Activated CD8-positive, alpha-beta memory T cell treated with anti-CD3 and anti-CD28 coated beads for 24 hours (primary cell): ENCODE measurements at places on chromosomes 3 and 15.

GRCh38 chr3:66012711-66013110 is 26.0 kb downstream of the MAGI1 start:
- no peak for DNase-seq

DNA sequence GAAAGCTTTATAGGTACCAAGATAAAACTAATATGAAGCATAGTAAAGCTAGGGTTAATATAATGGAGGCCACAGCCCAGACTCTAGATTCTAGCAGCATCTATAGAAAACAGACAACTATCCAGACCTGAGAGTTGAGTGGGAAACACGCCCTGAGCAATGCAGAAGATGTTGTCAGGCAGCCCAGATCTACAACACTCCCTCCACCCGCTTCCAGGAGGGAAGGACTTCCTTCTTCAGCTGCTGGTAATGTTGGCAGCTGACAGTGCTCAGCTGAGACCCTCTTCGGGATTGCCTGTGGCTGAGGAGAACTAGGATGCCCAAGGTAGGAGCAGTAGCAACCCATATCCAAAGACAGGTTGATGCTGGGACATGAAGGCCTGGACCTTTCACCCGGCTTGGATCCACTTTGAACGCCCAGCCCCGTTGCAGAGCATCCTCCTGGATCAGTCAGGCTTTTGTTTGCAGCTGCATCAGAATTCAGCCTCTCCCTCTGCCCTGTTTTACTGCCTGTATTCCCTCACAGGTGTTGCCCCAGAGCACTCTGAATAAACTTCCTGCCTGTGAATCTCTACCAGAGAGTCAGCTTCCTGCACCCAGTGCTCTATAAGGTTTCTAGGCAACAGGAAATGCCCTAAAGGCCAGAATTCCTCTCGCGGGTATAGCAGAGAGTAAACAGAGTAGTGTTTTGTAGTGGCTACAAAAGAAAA is 174.7 kb upstream of the IL12A start:
- no peak for DNase-seq

- no peak for DNase-seq
Observed at GRCh38 chr3:73314151-73314951, 252.9 kb downstream of the EBLN2 start.

DNA sequence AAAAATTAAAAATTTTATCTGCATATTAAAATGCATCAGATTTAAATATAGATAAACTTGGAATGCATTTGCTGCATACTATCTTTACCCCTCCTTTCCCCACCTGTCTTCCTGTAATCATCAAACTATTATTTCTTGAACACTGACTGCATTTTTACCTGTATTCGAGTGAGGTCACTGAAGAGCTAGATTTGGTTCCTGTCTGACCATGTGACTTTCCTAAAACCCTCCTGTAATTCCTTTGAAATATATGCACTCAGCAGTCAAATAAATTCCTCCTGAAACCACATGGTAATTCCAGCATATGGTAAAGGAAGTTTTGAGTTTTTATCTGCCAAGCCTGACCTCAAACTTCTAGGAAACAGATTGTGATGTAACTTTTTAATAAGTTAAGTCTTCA is 445.6 kb upstream of the FRG2C start:
- no peak for DNase-seq

DNA sequence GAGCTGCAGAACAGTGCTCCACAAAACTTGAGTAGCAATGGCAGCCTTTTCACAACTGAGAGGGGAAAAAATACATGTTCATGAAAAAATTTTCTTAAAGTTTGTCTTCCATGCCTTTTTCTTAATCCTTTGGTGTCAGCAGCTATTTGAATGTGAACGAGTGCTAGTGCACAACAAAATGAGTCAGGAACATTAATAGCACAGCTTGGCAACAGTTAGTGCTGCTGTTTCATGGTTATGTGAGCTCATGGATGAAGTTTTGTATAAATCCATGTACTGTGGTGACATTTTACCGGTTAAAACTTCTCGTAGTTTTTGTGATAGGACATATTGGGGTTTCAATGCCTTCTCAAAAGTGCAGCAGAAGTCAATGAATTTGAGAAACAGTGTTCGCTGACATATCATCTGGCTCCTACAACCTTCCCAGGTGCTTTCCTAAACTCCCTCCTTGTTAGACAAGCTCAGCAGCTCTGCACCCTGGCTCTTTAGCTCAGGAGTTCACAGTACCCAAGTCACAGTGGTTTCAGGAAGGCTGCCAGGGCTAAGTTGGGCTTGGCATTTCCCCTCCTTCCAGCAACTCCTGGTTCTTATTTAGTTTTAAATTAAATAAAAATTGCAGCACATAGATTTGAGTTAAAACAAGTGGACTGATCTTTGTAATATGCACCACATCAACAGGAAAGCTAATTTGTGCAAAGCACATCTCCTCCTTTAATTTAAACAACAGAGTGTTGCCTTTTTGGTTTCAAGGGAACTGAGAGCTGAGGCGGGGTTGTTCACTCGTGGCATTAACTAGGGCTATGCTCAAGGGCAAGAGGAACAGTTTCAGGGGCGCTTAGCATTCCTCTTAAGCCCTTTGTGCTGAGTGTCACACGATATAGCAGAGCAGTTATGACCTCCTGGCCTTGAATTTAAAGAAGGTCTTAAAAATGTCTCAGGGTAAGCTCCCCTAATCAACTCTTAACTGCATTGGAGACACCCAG is 362.8 kb downstream of the CHST2 start:
- no peak for DNase-seq

DNA sequence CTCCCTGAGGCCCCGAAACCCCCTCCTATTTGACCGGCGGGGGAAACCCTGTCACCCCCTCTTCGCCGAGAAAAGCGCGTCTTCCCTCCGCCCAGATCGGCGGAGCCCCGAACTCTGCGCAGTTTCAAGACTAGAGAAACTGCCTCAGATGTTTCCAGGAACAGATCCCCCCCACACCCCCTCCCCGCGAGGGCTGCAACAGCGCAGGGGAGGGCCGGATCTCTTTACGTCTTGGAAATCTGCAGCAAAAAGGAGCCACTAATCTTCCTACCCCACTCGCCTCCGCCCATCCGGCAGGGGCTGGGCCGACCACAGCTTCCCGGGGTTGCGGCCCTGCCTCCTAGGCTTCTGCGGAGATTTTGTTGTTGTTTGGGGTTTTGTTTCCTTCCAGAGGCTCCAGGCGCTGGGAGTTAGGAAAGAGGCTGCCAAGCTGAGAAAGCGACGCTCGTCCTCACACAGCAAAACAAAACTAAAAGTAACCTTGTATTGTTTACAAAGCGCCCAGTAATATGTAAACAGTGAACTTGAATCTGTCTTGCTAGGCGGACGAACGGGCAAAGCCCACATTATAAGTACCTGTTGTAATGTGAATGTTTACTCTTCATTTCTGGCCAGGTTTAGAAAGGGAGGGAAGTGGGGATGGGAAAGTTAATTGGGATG is 2.2 kb downstream of the FOXB1 start:
- DNase-seq = peak; percentile 78

DNA sequence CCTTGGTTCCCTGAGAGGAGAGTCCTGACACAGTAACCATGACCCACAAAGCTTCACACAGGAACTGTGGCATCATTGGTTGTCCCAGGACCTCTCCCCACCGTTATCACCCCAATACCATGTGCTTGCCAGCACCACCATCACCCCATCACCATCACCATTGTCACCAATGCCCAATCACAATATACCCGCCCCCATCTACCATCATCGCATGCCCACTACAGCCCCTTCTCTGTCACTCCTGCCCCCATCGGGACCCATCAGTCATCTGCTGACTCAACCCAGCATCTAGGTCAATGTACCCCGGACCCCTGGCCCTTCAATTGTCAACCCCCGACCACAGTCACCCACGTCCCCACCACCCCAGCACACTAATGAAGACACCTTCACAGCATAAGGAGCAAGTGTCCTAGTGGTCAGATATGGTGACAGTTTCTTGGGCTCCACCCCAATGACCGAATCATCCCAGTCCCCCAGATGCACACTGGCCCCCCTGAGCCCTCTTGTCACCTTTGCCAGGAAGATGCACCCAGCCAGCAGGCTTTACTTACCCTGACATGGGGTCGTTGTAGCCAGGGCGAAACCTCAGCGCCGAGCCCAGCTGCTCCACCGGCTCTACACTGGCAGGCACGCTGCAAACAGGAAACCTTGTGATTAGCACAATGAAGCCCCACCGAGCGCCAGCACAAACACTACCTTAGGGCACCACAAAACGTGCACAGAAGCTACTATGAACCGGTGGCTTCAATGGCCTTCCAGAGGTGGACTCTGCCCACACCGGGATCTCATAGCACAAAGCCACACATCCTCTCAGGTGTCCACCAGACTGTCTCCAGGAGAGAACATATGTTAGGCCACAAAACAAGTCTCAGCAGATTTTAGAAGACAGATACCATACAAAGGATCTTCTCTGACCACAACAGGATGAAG is 25.1 kb downstream of the SHISA5 start:
- DNase-seq = peak; percentile 82

DNA sequence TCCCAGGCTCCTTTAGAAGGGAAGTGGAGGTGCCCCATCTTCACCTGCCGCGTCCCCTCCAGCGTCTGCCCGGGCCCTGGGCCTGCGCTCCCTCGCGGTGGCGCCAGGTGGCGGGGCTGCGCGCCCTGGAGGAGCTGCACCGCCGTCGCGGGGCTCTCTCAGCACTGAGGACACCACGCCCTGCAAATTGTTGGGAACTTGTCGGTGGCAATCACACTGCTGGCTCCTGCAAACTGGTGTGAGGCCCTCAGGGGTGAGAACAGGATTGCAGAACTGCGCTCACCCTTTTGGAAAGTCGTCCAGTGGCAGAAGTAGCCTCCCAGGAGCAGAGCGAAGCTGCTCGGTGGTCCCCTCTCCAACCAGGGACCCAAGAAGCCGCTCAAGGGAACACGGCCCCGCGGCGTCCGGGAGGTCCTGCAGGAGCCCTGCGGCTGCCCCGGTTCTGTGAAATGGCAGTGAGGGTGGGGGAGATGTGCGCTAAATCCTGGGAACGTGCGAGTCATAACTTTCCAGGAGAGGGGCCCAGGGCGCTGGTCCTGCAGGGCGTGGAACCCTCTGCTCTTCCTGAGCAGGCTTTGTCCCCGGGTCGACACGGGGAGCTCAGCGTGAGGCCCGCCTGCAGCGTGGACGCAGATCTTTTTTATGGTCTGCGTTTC is 995 bp upstream of the LRRK1 start:
- DNase-seq = peak; percentile 88

DNA sequence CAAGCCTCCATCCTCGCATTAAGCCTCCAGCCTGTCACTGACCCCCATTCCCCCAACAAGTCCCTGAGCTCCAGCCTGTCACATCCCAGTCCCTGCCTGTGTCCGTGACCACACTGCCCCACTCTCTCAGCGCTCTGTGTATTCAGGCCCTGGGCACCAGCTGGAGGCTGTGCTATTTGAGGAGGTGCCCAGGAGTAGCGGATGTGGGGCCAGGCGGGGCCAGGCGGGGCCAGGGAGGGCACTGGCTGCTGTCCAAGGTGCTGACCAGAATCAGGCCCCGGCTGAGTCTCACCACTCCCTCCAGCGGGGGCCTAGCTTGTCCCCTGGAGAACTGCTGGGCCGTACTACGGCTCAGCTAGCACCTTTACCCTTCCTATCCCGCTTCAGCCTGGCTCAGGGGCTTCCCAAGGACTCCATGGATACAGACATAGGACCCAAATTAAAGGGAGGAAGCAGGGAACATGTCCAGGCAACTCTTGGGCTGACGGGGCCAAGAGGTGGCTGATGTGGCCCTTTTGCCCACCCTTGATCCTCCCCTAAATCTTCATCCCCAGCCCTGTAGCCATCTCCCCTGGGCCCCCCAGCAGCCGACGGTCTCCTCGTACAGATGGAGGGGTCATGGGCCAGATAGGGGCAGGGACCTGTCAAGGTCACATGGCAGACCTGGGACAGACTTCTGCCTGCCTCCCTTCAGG is 1.1 kb downstream of the HHATL start:
- peak; percentile 80 for DNase-seq

GRCh38 chr15:39118510-39118909 is 462.4 kb upstream of the THBS1 start:
- no peak for DNase-seq

DNA sequence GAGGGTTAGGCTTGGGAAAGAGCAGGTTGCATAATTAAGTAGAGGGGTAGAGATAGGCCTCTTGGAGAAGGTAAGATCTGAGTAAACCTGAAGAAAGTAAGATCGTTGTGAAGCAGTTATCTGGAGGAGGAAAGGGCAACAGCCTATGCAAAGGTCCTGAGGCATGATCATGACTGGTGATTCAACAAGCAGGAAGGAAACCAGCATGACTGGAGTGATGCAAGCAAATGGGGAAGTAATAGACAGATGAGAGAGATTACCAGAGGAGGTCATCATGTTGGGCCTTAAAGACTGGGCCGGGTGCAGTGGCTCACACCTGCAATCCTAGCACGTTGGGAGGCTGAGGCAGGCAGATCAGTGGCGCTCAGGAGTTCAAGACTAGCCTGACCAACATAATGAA is 360.2 kb downstream of the EPHB1 start:
- DNase-seq = no peak

DNA sequence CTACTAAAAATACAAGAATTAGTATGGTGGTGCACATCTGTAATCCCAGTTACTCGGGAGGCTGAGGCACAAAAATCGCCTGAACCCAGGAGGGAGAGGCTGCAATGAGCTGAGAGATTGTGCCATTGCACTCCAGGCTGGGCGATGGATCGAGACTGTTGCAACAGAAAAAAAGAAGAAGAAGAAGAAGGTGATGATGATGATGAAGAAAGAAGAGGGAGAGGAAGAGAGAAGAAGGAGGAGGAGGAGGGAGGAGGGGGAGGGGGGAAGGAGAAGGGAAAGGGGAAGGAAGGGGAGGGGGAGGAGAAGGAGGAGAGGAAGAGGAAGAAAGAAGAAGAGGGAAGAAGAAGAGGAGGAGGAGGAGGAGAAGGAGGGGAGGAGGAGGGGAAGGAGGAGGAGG is 33.2 kb upstream of the ZNF710 start:
- DNase-seq = no peak

- no peak for DNase-seq
Observed at GRCh38 chr3:150128126-150128525, 157.4 kb upstream of the PFN2 start.

- no peak for DNase-seq
Observed at GRCh38 chr3:139491027-139491700, 14.8 kb upstream of the RBP2 start.

DNA sequence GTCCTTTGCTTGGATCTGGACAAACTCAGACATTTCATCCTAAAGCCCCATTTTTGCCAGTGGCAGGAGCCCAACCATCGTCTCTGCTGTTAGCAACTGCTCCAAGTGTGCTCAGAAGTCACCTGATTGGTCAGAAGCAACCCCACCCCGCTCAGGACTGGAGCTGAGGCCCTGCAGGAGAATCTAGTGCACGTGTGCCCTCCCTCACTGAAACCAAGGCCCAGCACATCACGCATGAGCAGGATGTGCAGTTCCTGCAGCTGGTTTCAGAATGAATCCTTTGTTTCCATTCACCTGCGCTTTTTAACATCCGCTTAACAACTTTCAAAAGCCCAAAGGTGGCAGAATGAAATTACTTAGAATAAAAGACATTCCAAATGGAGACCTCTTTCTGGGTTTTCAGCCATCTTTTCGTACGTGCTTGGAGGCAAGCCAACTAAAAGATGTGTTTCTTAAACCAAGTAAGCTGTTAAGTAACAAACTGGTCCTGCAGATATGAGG is 81.2 kb downstream of the SRGAP3 start:
- peak; percentile 68 for DNase-seq

DNA sequence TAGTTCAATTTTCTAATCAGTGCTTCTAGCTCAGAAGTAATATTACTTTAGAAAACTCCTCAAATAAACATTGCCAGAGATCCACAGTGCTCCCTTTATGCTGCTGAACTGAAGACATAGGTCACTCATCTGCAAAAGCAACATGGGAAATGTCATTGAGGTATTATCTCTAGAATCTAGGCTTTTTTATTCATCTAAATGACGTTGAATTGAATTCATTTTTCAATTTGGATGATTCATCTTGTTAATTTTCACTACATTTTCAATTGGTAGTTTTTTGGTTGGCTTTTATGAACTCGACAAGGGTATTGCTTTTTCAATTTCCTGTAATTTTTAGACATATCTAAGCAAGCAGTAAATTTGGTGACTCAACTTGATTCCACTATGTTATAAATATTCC is 275.4 kb downstream of the NFKBIZ start:
- DNase-seq = no peak
